Skin of body (tissue), 3 donors: ENCODE measurements at places on chromosomes 13 and 19. TPM values are rescaled to one million over a fixed set of nuclear protein-coding genes. Genes with fewer than 3 reads are reported as not detected.

Gene OLFM4
- total RNA-seq = 30.1 TPM

Gene NKG7
- total RNA-seq = 7.5 TPM

Gene PRODH2
- total RNA-seq = not detected

Gene CGB2
- not detected for total RNA-seq

Gene GRK1
- total RNA-seq = not detected

Gene ZC3H13
- total RNA-seq = 30.0 TPM

Gene PLVAP
- 10.9 TPM for total RNA-seq

Gene ZNF682
- 7.0 TPM for total RNA-seq

Gene TIMM44
- 36.3 TPM for total RNA-seq

DNA sequence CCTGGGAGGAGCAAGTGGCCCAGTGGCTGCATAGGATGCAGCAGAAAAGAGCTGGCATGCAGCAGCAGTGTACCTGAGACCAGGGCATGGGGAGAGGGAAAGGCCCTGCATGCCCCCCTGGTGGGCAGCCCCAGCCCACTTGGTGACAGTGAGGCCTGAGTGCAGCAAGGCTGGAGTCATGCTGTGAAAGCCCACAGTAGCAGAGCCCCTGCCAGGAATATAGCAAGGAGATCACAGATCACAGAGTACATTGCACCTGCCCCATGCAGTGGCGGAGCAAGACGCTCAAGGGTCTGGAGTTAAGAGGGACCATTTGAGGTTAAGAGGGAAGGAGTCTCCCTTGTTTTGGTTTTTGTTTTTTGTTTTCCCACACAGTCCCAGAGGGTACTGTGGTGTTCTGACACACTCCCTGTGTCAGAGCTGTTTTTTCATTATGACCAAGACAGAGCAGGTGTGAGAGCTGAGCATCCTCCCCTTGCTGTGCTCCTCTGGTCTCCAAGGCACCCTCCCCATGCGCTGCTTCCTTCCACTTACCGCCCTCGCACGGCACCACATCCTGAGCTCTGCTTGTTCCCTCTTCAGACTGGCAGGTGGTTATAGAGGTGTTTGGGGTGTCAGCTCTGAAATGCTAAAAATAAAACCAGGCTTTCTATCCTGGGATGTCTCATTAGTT is 85.0 kb upstream of the UBL3 start:
- DNase-seq = no peak

DNA sequence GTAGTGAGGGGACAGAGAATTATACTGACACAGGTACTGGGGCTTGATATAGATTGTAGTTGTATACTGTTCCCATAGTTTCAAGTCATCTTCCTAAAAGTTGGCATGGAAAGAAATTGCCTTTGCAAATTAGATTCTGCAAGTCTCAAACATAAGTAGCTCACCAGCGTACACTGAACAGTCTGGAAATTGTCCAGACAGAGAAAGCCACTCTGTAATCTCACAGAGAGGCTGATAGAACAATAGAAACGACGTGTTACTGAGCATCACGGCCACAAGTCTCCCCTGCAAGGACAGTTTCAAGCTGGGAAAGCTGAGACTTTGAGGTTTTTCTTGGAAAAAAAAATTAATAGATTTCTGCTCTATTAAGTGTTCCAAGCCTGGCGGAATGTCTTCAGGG is 228.6 kb downstream of the DNAJC15 start:
- no peak for DNase-seq

- peak; percentile 62 for DNase-seq
Observed at GRCh38 chr19:6218491-6219146, 61.2 kb downstream of the MLLT1 start.

GRCh38 chr13:102974317-102975087 is 91.7 kb downstream of the SLC10A2 start:
- no peak for DNase-seq

- DNase-seq = peak; percentile 20
Observed at GRCh38 chr13:34003656-34004055, 185.7 kb downstream of the RFC3 start.

- no peak for DNase-seq
Observed at GRCh38 chr19:47063874-47064273, 15.4 kb upstream of the TMEM160 start.

GRCh38 chr19:51546650-51547396 is 15.4 kb upstream of the SIGLEC6 start:
- DNase-seq = no peak

DNA sequence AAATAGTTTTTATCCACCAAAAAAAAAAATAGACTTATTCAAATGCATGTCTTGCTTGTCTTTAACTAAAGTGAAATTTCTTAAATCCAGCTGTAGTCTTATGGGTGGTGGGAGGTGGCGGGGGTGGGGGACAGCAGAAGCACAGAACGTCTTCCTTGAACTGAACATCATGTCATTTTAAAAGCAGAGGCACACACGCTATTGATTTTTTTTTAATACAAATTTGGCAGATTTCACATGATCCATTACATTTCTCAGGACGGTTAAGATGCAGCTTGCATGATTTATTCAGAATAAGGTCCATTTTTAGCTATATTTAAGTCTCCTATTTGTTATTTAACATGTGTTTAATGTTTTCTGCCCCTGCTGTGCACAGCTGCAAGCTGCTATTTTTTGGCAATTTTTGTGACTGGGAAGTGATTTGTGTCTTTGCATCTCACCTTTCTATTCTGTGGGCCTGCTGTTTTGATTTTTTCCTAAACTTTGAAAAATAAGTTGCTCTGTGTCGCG is 274.0 kb downstream of the TSHZ3 start:
- no peak for DNase-seq

DNA sequence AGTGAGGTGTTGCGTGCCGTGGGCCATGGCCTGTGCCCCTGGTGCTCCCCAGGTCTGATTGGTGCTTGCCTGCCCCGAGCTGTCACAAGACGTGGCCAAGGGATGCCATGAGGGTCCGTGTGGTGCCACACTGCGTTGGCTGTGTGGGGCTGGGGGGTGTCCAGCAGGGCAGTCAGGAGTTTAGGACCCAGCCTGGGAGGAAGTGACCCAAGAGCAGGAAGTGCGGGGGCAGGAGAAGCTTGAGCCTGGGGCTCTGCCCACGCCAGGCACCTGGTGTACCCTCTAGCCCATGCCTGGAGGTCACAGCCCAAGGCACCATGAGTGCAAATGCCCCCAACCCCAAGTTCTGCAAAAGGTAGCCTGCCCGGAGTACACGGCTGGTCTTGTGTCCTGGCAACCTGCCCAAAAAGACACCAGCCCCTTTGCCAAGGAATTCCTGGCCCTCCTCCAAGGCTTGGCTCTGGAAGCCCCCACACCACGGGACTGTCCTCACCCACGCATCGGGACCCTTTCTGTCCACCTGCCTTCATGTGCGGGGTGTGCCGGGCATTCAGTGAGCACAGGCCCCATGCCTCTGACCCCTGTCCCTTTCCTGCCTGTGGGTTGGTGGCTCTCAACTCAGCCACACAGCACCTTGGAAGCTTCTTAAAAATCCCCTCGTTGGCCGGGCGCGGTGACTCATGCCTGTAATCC is 24.9 kb downstream of the MPND start:
- no peak for DNase-seq

DNA sequence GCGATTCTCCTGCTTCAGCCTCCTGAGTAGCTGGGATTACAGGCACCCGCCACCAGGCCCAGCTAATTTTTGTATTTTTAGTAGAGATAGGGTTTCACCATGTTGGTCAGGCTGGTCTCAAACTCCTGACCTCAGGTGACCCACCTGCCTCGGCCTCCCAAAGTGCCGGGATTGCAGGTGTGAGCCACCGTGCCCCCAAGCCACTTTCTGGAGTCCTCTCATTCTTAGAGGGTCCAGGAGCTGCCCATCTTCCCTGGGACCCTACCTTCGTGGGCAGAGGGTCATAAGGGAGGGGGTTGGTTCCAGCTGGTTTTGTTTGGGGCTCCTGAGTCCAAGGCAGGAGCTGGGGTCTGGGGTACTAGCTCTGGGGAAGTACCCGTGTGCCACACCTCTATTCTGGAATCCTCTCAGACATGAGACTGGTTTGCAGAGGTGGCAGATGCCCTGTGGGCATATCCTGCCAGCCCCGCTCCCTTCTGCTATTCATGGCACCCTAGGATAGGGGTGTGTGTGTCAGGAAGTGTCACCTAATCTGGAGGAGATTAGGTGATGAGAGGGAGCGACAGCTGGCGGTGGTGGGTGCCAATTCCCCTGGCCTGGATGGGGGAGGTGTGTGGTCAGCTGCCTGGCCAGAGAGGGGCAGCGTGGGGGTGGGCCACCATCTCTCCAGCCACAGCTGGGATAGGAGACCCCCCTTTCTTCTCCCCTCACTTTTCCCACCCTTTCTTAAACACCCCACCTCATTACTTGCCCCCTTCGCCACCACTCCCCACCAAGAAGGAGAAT is 2.1 kb downstream of the PRMT1 start:
- DNase-seq = no peak

DNA sequence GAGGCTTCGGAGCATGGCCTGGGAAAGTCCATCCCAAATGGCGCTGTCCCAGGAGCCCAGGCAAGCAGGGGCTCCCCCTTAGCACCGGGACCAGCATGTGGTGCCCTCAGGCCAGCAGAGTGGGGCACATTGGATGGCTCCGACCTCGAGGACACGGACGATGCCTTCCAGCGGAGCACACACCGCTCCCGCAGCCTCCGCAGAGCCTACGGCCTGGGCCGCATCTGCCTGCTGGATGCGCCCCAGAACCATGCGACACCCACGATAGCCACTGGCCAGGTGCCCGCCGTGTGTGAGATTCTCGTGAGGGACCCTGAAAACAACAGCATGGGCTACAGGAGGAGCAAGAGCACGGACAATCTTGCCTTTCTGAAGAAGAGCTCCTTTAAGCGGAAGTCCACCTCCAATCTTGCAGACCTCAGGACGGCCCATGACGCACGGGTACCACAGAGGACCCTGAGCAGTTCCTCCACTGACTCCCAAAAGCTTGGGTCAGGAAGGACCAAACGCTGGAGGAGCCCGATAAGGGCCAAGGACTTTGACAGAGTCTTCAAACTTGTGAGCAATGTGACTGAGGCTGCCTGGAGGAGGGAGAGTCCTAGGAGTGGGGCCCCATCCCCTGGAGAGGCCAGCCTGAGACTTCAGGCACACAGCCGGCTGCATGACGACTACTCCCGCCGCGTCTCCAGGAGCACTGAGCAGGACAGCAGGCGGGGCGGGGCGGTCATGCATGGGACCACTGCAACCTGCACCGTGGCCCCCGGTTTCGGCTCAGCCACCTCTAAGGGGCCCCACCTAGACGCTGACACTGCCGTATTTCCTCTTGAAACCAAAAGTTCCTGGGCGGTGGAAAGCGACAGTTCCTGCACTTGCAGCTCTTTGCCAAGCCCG is 63.1 kb downstream of the SPATA13 start:
- no peak for DNase-seq

DNA sequence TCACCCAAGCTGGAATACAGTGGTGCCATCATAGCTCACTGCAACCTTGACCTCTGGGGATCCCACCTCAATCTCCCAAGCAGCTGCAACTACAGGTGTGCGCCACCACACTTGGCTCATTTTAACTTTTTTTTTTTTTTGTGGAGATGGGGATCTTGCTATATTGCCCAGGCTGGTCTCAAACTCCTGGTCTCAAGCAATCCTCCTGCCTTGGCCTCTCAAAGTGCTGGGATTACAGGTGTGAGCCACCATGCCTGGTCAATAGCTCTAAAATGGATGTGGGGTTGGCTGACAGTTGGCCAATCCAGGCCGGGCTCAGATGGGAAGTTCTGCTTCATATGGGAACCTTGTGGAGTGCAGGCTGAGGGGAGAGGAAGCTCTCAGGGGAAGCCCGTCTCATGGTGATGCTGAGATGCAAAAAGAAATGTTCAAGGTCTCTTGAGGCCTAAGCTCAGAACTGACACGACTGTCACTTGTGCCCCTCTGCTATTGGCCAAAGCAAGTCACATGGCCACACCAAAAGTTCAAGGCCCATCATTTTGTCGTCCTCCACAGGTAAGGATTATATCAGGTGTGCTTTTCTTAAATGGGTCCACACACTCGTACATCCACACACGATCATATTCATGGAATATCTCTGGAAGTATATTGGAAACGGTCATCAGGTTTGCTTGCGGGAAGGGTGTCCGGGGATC is 6.8 kb upstream of the KLC3 start:
- no peak for DNase-seq

DNA sequence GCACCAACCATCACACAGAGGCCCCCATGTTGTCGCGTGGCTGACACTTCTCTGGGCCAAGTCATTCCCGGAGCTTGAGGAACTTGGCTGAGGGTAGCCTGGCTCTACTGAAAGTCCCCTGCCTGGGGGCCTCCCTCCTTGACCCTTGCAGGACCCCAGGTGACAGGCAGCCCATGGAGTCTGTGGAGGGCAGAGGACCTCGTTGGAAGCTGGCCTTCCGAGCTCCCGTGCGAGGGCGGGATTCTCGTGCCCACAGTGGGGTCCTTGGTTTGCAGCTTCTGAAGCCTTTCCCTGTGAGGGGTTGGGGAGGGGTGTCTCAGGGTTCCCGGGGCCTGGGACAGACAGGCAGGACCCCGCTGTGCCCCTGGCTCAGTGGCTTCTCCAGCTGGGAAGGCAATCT is 16.4 kb downstream of the NMRK2 start:
- no peak for DNase-seq

DNA sequence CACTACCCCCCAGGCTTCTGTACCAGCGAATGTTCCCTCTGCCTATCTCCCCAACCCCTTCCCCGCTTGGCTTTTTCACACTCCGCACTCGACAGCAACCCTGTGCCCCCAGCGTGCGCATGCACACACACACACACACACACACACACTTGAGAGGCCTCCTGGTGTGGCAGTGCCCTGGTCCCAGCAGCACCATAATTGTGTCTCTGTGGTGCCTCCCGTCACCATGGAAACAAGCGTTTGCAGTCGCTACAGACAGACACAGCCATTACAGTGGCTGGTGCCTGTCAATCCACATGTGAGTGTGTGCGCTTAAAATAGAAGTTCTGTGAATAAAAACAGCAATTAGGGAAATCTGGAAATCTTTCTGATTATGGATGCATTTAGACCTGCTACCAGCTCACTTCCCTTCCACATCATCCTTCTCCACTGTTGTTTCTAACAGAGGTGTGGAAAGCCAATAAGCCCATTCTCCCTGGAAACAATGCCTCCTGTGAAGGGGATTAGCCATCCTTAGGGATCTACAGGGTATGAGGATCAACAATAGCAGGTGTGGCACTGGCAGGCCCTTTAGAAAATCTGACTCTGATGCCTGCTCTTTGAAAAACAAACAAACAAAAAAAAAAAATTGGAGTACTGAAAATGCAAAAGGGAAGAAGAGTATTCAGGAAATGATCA is 146.3 kb downstream of the DCLK1 start:
- no peak for DNase-seq

DNA sequence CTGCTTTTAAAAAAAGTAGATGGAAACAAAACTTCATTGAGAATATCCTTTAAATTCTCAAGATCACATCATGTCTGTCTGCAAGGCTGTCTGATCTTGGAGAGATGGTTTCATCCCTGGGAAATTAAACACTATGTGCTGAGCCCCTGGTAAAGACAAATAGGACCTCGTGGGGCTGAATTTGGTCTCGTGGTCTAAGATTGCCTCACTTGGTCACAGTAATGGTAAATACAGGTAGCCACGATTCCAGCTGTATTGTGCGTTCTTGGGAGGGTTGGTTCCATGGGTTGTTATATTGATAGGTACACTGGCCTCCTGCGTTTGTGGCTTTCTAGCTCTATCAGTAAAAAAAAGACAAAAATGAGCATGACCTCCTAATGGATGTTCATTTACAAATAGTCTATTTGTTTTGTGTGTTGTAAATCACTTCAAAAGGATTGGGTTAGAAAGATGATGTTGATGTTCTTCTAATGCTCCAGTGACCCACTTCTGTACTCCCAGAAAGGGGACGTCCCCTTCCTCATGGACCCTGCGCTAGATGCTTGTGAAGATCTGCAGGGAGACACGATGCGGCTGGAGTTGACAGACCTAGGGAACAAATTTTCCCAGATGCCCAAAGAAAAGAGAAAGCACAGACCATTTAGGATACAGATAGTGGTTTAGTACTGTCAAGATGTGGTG is 1.8 kb downstream of the CEBPG start:
- DNase-seq = no peak

- DNase-seq = no peak
Observed at GRCh38 chr13:88472316-88472715, 801.1 kb downstream of the SLITRK5 start.
